ENCODE measurements at places on chromosomes 1 and 21.

DNA sequence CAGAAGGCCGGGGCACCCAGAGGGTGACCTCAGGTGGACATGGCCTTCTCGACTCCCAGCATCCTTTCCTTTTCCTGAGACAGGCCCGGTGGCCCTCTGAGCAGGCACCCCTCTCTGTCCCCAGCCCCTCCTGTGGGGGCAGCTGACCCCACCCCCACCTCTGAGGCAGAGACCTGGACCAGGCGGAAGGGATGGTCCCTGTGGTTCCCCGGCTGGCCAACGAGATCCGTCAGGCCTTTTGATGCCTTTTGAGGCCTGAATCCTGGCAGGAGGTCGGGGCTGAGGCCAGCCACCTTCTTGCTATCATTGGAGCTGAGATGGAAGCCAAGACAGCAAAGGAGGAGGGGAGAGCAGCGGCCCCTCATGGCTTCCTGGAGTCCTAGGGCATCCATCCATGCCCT, 50.2 kb upstream of the ACTRT2 start:
- DNase-seq = no peak

GRCh38 chr1:178938959-178939317, 68.1 kb upstream of the ANGPTL1 start:
- DNase-seq = no peak

- no peak for DNase-seq
These were observed 528.5 kb downstream of the ADGRL2 start for GRCh38 chr1:82329226-82329625.

DNA sequence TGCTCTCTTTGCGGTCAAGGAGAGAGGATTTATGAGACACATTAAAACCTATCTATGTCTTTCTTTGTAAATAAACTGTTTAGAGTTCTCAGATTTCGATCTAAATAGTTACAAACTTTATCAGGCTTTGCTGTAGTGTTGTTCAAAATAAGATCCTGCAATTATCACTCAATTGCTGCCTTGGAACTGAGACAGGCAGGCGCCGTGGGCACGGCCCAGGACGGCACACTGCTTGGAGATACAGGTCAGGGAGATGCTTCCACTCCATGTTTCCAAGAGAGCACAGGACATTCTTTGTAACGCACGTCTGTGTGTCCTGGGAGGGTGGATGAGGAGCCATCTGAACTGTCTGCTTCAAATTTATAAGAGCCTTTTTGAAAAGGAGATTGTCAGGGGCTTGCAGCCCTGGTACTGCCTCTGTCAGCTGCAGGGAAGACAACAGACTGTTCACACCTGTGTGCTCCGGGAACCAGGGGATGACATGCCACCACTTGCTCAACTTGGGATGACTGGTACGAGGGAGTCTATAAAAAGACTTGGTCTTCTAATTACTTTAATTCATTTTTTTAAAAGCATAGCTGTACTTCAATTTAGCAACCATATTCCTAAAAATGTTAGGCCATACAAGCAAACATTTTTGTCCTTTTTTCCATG, 472.9 kb upstream of the RUNX1 start:
- DNase-seq = no peak

- no peak for DNase-seq
These were observed 6.7 kb upstream of the CFAP126 start for GRCh38 chr1:161374373-161374772.

GRCh38 chr21:37074197-37074510, 1.1 kb downstream of the TTC3 start:
- DNase-seq = no peak

DNA sequence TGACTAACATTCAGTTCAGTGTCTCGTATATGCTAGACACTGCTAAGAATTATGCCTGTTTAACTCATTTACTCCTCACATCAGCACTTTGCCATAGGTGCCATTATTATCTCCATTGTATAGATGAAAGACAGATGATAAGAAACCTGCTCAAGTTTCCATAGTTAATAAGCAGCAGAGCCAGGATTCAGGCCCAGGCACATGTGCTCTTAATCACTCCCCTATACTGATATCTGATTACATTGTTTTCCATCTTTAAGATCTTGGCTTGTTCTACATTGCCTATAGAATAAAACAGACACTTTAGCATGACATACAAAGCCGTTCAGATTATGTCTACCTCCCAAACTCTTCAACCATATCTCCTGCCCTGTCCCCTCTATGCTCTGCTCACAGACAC, 30.5 kb upstream of the USH2A start:
- no peak for DNase-seq

DNA sequence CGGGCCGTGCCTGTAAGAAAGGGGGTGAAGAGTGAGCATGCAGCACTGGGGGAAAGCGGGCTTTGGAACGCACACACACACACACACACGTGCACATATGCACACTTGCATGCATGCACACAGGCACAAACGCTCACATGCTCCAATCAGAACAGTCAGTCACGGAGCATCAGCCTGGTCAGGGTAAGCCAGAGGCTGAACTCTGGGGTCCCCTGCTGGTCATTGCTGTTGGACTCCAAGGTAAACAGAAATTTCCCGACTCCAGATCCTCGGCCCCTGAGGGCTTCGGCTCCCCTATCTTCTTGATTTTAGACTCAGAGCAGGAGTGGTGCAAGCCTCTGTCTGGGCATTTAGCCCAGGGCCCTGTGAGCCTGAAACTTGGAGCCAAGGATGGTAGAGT, 54.2 kb downstream of the SYT2 start:
- no peak for DNase-seq

DNA sequence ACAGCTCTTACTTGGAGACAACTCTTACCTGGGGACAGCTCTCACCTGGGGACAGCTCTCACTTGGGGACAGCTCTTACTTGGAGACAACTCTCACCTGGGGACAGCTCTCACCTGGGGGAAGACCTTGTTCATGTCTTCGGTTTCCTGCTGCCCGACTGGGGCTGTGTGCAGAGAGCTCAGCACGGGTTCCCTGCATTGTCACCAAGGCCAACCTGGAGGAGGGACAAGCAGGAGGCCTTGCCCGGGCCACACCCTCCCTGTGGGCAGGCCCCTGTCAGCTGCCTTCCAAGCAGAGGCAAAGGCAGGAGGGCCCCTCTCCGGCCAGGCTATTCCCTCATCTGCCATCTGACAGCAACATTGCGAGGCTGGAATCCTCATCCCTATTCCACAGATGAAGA, at the start of gene LDLRAD1:
Gene LDLRAD1, minus strand, starts transcription at position 208 of the 400 bp plus-strand sequence. Its CDS starts 74 bp downstream, at position 134.
- no peak for DNase-seq

GRCh38 chr21:36183144-36183795, 26.6 kb downstream of the DOP1B start:
- DNase-seq = no peak

DNA sequence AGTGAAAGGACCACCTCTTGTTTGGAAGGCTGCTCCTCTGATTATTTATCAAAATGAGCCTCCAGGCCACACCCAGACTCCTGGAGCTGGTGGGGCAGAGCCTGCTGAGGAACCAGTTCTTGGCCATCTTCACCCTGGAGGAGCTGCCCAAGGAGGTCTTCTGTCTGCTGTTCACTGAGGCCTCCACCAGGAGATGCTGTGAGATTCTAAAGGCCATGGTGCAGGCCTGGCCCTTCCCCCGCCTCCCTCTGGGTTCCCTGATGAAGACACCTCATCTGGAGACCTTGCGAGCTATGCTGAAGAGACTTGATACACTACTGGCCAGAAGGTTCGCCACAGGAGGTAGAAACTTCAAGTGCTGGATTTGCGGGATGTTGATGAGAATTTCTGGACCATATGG, 61.7 kb upstream of the GJA8 start:
- no peak for DNase-seq
